Fibroblast of lung (primary cell): ENCODE measurements at places on chromosomes 6 and 20. TPM values are rescaled to one million over a fixed set of nuclear protein-coding genes. Genes with fewer than 3 reads are reported as not detected.
A peak's percentile ranks its signal among the peaks of the same experiment; 100 is the strongest.

DNA sequence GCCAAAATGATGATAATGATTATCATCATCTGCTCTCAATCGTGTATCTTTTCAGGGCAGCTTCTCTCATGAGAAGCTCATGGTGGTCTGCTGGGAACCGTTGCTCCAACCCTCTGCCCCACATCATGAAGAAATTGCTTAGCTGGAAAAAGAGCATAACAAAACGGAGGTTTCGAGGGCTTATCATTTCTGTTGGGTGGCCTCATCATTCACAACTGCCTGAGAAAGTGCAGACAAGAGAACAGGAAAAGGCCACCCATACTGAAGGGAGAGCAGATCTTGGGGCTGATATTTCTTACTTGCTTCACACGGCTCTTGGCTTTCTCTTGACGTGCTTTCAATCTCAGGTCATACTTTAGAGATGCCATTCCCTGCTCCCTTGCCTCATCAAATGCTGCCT, 471.6 kb downstream of the CD83 start:
- H3K4me3 ChIP-seq = no peak overlapping the region
- no peaks in the 10 kb centered on the region for H3K36me3 ChIP-seq
- H3K27me3 ChIP-seq = no peaks in the 10 kb centered on the region
- H3K27ac ChIP-seq = no peak overlapping the region
- no peak for DNase-seq
- H3K4me1 ChIP-seq = no peaks in the 10 kb centered on the region

DNA sequence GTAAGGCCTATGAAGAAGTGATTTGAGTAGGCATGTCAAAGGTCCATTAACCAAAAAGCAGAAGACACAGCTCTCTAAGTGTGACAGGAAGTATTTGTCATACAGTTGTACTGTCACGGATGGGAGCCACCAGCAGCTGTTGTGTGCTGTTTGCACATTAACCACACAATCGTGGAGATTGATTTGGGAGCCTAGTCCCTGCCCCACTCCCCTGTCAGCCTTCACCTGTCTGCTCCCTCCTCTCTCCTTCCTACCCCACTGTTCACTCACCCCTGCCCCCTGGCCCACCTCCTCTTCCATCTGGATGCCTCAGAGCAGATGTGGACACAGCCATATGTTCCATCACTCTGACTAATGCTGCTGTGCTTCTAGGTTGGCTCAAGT, 124.7 kb upstream of the SPACA1 start:
- H3K27me3 ChIP-seq = no peaks in the 10 kb centered on the region
- no peaks in the 10 kb centered on the region for H3K4me1 ChIP-seq
- DNase-seq = no peak
- no peaks in the 10 kb centered on the region for H3K36me3 ChIP-seq
- H3K4me3 ChIP-seq = no peak overlapping the region
- H3K27ac ChIP-seq = no peak overlapping the region

DNA sequence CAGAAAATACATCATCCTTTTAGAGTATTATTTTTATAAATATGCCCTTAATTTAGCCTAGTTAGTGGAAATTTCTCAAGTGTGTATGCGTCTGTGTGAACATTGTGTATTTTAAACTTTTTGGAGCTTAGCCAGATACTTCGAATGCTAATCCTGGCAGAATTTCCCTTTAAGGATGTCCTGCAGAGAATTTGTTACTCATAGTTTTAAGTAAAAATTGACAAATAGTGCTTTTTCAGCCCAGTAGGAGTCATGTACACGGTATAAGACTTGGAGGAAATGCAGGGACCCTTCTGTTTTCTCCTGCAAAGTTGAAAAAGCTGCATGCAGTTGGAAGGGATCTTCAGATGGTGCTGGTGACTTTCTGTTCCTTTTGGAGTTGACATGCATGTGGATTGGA, at the start of gene FHL5:
TSS of gene FHL5 (plus strand) at position 243 of the 400 bp plus-strand sequence. CDS start 40,486 bp downstream, outside the sequence.
- no peaks in the 10 kb centered on the region for H3K27me3 ChIP-seq
- DNase-seq = peak; percentile 4
- no peaks in the 10 kb centered on the region for H3K4me1 ChIP-seq
- H3K27ac ChIP-seq = no peak within 1 kb of the TSS
- H3K4me3 ChIP-seq = no peak within 1 kb of the TSS

DNA sequence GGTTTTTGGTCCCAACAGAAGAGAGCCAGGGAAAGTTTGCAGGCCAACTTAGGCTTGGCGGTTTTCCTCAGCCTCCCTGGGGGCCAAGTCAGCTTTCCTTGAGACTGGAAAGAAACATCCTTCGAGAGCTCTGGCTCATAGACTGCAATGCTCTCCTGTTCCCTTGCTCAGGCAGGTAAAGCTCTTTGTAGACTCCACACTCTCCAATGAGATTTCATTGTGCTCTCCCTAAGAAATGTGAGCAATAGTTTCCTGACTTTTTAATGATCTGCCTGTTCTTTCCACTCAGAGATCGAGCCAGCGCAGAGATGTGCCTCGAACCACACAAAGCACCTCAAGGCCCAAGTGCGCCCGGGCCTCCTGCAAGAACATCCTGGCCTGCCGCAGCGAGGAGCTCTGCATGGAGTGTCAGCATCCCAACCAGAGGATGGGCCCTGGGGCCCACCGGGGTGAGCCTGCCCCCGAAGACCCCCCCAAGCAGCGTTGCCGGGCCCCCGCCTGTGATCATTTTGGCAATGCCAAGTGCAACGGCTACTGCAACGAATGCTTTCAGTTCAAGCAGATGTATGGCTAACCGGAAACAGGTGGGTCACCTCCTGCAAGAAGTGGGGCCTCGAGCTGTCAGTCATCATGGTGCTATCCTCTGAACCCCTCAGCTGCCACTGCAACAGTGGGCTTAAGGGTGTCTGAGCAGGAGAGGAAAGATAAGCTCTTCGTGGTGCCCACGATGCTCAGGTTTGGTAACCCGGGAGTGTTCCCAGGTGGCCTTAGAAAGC, 13.9 kb downstream of the TNFAIP3 start:
- no peak overlapping the region for H3K4me3 ChIP-seq
- no peak for DNase-seq
- peaks cover 16% of the 10 kb centered on the region for H3K36me3 ChIP-seq
- no peaks in the 10 kb centered on the region for H3K27me3 ChIP-seq
- peaks cover 4% of the 10 kb centered on the region for H3K4me1 ChIP-seq
- H3K27ac ChIP-seq = no peak overlapping the region

- no peak overlapping the region for H3K27ac ChIP-seq
Observed at GRCh38 chr20:21681234-21681921, 24.1 kb upstream of the PAX1 start.

DNA sequence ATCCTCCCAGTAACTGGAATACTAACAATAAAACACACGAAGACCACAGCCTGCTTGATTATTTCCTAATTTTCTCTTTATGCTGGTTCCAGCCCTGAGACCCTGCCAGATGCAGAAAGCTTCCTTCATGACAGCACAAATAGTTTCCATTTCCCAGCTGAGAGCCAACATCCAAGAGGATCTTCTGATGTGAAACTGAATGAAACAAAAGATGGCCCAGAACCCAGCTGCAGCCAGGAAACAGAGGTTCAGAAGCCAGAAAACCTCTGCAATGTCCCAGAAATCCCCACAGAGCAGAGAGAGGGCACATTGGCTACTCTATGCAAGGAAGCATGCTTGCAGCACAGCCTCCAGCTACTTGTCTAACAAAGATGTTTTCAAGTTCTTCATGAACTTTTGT, 61.8 kb upstream of the PLEKHG1 start:
- H3K27me3 ChIP-seq = no peaks in the 10 kb centered on the region
- no peak overlapping the region for H3K27ac ChIP-seq

GRCh38 chr20:52190437-52191131, 995 bp downstream of the ZFP64 start:
- H3K27me3 ChIP-seq = no peaks in the 10 kb centered on the region
- H3K4me1 ChIP-seq = no peaks in the 10 kb centered on the region
- no peaks in the 10 kb centered on the region for H3K36me3 ChIP-seq
- DNase-seq = peak; percentile 17
- H3K27ac ChIP-seq = peak overlapping the region; percentile 68
- H3K4me3 ChIP-seq = peak overlapping the region; percentile 93

GRCh38 chr6:159108426-159108985, 60.7 kb upstream of the FNDC1 start:
- DNase-seq = no peak
- H3K27me3 ChIP-seq = no peaks in the 10 kb centered on the region
- H3K4me1 ChIP-seq = no peaks in the 10 kb centered on the region
- no peak overlapping the region for H3K27ac ChIP-seq
- no peaks in the 10 kb centered on the region for H3K36me3 ChIP-seq

DNA sequence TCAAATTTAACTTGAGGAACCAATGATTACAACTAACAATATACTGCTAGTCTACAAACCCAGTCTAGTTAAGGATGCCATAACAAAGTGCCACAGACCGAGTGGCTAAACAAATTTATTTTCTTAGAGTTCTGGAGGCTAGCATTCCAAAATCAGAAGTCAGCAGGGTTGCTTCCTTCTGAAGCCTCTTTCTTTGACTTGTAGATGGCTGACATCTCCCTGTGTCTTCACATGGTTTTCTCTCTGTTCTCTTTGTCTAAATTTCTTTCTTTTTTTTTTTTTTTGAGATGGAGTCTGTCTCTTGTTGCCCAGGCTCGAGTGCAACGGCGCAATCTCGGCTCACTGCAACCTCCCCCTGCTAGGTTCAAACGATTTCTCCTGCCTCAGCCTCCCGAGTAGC, 56.1 kb downstream of the NCOA3 start:
- H3K36me3 ChIP-seq = no peaks in the 10 kb centered on the region
- no peak overlapping the region for H3K27ac ChIP-seq

DNA sequence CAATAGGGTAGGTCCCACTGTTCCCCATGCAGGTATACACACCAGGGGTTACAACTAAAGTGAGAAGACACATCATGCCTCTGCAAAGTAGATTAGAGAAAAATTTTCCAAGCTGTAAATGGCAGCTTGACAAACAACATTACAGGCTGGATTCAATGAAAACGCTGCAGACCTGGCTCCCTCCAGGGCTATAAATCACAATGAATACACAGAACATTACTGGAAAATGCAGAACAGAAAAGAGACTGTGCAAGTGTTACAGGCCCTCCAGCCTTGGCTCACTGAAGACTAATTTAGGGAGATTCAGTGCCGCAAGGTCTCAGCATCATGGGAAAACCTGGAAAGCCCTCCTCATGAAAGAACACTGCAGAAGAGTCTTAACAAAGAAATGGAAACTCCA, 207.8 kb downstream of the KHDC1L start:
- H3K4me1 ChIP-seq = no peaks in the 10 kb centered on the region
- no peaks in the 10 kb centered on the region for H3K27me3 ChIP-seq
- no peak overlapping the region for H3K27ac ChIP-seq

GRCh38 chr20:18307301-18307700, 19.0 kb downstream of the ZNF133 start:
- H3K4me1 ChIP-seq = no peaks in the 10 kb centered on the region
- H3K4me3 ChIP-seq = no peak overlapping the region
- H3K36me3 ChIP-seq = peaks cover 4% of the 10 kb centered on the region
- DNase-seq = no peak

DNA sequence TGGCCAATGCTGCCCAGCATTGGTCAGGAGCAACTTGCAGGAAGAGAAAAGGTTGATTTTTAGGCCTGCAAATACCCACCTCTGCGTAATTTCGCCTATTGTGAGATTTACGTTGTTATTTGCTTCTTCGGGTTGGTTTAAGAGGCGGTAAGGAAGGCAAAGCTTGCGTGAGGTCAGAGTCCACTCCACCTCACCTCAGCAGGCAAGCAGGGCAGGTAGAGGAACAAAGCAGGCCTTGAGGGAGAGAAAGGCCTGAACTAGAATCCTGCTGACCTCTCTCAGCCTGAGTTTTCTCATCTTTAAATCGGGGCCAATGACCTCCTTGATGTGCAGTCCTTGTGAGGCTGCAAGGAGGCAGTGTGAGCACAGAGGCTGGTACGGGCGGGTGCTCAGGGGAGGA, 239.1 kb downstream of the CDC5L start:
- H3K4me3 ChIP-seq = no peak overlapping the region
- no peak for DNase-seq
- H3K4me1 ChIP-seq = no peaks in the 10 kb centered on the region
- peaks cover 4% of the 10 kb centered on the region for H3K27me3 ChIP-seq
- no peaks in the 10 kb centered on the region for H3K36me3 ChIP-seq
- H3K27ac ChIP-seq = no peak overlapping the region

DNA sequence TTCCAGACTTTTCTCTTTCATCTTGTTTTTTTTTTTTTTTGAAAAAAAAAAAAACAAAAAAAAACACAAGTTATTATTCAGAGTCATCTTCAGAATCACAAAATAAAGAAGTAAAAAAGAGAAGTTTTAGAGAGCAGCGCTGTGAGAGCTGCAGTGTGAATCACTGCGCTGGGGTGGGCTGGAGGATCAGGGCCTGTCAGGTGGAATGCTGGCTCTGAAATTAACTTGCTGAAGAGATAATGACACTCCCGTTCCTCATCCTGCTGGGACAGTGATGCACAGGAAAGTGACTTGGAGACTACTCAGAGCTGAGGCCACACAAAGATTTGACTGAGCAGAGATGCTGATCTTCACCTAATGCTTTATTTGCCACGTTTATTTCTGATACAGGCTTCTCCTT, 42.7 kb upstream of the CLDN20 start:
- H3K27me3 ChIP-seq = no peaks in the 10 kb centered on the region
- DNase-seq = no peak
- peaks cover 4% of the 10 kb centered on the region for H3K4me1 ChIP-seq
- no peaks in the 10 kb centered on the region for H3K36me3 ChIP-seq

DNA sequence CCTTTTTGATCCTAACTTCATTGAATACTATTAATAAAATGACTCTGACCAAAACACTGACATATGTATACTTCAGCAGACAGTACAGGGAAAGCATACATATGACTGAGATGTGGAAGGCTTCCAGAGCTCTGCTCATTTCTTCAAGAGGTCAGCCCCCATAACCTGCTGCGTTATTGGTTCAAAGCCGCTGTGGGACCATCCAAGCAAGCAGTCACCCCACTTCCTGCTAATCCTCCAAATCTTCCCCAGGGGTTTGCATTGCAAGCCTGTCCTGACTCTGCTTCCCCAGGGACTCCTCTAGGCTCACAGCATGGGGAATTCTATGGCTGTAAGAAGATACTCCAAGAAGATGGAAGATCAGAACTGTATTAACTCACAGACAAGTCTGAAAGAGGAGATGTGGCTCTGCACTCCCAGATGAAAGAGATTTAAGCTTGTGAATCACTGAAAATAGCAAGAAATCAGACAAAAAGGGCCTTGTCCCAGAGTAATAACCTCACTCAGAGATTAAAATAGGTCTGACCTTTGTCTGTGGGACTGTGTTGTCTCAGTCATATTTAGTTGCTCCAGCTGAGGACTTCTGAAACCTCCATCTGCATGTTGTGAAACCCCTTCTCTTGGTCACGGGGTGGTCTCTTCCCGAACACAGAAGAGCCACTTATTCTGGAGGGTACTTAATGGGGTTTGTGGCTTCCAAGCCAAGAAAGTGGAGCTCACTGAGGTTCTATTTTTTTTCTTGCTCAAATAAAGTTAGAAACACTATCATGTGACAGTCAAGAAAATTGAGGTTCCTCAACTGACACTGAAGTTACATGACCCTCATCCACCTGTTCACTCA, 101.5 kb upstream of the MARCKS start:
- no peak overlapping the region for H3K27ac ChIP-seq
- no peaks in the 10 kb centered on the region for H3K27me3 ChIP-seq
- no peaks in the 10 kb centered on the region for H3K36me3 ChIP-seq
- no peak for DNase-seq
- H3K4me1 ChIP-seq = no peaks in the 10 kb centered on the region

The GFOD1 gene
- total RNA-seq = 15.4 and 25.3 TPM in 2 replicates

The LPA gene
- not detected in 2 replicates for total RNA-seq

The SLC17A1 gene
- not detected in 2 replicates for total RNA-seq

The CAGE1 gene
- under 0.01 and 0.17 TPM in 2 replicates for total RNA-seq

The RNF182 gene
- total RNA-seq = 2.5 and 2.6 TPM in 2 replicates

The ADAM33 gene
- total RNA-seq = 37.2 and 67.9 TPM in 2 replicates

The CNKSR3 gene
- total RNA-seq = 3.9 and 14.0 TPM in 2 replicates

The TNXB gene
- 63.9 and 113 TPM in 2 replicates for total RNA-seq

The SOX12 gene
- total RNA-seq = 5.6 and 7.3 TPM in 2 replicates

The IMPG1 gene
- total RNA-seq = not detected in 2 replicates

The DEFB132 gene
- not detected in 2 replicates for total RNA-seq

The TFAP2B gene
- total RNA-seq = not detected in 2 replicates

The PROCR gene
- 46.0 and 50.5 TPM in 2 replicates for total RNA-seq

The SAMD10 gene
- total RNA-seq = 0.77 and 0.99 TPM in 2 replicates
